ENCODE measurements at places on chromosomes 6 and 20. TPM values are rescaled to one million over a fixed set of nuclear protein-coding genes. Genes with fewer than 3 reads are reported as not detected.

The IMPG1 gene
- total RNA-seq, result not detected

The PRPH2 gene
- 1.3 TPM for total RNA-seq

The KCNK17 gene
- not detected for total RNA-seq

- ATAC-seq, result no peak
Measured at GRCh38 chr6:14309516-14309915, 191.9 kb downstream of the CD83 start.

DNA sequence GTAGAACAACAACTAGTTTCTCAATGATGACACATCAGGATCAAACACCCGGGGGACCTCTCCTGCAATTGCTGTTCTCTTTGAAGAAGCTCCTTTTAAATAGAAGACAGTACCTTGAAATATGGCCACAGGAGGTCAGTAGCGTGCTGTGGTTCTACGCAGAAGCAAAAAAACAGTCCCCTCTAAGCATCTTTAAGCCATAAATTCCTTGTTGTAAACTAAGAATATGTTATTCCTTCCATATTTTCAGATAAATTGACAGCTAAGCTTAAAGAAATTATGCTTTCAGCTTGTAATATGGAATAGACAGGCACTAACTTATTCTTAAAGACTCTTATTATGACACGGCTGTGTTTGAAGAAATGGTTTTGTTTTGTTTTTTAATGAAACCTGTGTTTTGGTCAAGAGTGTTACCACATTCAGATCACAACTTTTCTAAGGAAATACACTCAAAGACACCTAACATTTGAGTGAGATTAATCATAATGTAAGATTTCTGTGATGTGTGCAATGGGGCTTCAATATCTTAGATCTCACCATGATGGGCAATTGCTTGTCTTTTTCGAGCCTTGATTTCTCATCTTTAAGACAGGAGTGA is 49.7 kb upstream of the IL20RA start:
- peak; percentile 87 for ATAC-seq

- ATAC-seq, result peak; percentile 63
Measured at GRCh38 chr6:12605888-12606345, 110.7 kb upstream of the PHACTR1 start.

DNA sequence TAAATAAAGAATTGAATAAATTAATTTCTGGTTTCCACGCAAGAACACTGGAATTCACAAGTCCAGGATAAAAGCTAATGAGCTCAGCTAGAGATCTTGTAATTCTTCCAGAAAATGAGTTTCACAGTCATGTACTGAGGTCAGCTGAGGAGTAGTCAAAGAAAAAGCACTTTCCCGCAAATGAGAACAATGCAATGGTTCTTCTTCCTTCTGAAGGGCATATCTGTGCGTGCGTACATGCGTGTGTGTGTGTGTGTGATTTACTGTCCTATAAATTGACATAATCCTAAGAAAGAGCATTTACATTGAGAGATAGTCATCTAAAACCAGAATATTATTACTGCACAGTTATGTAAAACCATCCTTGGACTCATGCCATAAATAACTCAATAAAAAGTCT is 968.9 kb upstream of the EYS start:
- no peak for ATAC-seq

DNA sequence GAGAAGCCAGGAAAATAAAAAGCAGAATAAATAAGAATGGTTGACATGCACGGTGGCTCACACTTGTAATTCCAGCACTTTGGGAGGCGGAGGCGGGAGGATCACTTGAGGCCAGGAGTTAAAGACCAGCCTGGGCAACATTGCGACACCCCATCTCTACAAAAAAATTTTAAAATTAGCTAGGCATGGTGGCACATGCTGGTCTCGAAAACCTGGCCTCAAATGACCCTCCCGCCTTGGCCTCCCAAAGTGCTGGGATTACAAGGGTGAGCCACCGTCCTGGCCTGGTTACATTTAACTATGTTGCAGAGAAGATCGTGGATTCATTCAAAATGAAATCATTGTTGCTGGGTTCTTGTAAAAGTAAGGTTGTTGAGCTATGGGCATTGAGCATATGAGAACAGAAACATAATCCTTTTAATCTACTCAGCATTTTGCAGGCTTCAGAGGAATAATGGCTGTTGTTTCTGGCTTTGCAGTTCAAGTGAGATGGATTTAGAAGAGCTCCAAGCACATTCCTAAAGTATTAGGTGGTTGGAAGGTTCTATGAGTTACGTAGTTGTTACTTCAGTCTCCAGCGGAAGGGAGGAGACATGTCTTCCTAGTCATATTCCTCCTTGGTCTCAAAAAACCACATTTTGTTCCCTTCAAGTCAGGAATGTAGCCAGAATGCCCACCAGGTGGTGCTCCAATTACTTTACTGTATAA is 45.6 kb upstream of the RAB23 start:
- ATAC-seq, result peak; percentile 89

- ATAC-seq, result no peak
Measured at GRCh38 chr6:21836772-21837425, 243.3 kb downstream of the SOX4 start.

DNA sequence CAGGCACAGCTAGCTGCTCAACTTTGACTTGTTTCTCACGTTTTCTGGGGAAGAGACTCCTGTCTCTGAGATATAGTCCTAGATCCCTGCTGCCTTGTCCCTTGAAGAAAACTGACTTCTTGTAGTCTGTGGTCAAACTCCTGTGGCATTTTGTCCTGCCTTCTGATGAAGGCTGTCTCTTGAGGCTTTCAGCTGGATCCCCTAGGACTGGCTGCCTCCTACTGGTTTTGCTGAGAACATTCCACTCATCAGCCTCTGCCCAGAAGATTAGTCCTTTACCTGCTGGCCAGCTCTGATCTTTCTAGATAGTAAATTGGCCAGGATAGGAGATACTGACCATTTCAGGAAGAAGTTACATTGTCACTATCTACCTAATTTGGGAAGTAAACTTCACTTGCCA is 71.9 kb upstream of the CNR1 start:
- no peak for ATAC-seq

DNA sequence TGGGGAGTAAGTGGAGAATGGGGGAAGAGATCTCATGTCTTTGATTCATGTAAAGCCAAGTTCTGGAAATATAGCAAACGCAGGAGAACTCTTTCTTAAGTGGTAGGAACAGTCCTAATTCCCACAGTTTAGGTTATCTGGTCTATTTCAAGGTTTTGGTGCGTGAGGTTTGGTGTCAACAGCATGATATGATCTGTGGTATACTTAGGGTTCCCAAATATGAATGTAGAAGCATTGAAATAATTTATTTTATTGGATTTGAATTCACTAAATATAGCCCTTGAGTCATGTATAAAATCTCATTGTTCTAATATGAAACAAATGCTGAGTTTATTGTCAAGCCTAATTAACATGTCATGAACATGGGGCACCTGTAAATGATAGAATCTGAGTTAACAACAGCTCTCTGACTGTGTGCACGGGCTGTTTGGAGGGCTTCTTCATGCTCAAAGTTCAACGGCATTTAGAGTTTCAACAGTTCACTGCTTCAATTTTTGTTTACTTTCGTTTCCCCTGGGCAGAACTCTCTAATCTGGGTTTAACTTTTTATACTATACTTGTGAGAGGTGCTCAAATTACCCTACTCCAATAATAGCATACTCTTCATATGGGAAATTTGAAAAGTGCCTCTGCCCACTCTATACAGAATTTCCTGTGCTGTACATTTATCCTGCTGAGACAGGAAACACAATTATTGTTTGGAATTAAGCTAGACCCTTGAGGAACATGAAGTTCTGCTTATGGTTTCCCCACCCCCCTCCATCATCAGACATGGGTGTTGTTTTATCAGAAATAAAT is 236.3 kb upstream of the ZNF217 start:
- peak; percentile 3 for ATAC-seq

Measured in gastroesophageal sphincter (tissue), 4 donors.